ENCODE measurements at places on chromosomes 12 and 14.

GRCh38 chr14:100891501-100892445, 11.7 kb downstream of the RTL1 start:
- no peak for DNase-seq

GRCh38 chr14:80291101-80291500, 79.8 kb upstream of the DIO2 start:
- DNase-seq = no peak

- no peak for DNase-seq
Observed at GRCh38 chr12:124660851-124661250, 93.4 kb upstream of the NCOR2 start.

DNA sequence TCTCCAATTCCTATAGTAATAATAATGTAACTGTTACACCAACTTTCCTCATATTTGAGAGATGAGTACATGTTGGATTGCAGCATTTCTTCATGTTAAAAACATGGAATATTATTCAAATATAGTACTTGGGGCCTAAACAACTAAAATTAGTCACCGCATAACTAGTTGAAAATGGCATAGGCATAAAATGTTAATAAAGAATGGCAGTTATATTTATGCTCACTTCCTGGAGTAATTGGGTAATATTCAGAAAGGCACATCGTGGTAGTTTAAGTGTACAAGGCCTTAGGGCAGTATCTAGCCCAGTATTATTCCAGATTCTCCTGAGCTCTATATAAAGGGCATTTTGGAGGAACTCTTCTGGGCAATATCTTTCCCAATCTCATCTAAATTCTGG, 46.0 kb downstream of the ERGIC2 start:
- DNase-seq = no peak

- DNase-seq = no peak
Observed at GRCh38 chr12:31524791-31525495, 66.0 kb downstream of the DENND5B start.

DNA sequence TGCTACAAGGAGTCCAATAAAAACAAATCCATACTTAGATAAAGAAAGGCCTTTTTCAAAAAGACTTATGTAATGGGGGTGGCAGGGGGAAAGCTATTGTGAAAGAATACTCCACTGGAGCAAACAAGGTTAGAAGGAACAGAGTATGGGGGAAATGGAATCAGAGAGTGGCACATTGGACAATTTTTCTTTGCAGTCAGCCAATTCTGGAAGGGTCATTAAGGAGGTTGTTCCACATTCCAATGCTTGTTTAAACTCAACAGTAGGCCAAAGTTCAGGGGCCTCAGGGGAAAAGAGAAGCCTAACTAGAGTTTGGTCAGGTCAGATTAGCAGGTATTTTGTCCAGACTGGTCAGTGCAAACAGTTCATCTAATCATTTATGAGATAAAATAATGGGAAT, 105.2 kb upstream of the RESF1 start:
- DNase-seq = no peak

GRCh38 chr12:2479851-2480535, 314.8 kb upstream of the FKBP4 start:
- DNase-seq = no peak

Data from posterior cingulate gyrus (tissue), 11 donors.